ENCODE measurements at places on chromosomes 12 and 14.

DNA sequence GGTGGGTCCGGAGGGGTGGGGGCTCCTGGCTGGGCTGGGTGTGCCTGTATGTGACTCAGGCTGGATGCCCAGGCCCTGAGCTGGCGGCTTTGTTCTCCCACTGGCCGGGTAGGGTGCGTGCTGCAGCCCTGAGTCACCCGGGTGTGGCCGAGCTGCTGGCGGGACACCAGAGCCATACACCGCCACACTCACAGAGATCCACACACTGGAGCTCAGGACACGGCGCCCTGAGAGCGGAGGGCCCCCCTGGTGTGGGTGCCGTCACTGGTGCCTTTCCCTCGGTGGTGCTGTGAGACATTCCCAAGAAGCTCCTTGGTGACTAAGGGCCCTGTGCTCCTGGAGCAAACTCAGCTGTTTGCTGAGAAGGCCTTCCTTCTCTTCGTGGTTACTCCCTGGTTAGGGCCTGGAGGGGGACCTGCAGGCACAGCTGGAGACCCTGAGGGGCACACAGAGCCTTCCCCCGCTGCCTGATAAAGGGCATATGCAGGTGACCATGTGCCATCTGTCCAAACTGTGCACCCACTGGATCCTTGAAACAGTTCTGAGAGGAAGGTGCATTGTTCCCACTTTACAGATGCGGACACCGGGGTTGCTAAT lies 44.3 kb downstream of the KRT80 start:
- no peak for DNase-seq

DNA sequence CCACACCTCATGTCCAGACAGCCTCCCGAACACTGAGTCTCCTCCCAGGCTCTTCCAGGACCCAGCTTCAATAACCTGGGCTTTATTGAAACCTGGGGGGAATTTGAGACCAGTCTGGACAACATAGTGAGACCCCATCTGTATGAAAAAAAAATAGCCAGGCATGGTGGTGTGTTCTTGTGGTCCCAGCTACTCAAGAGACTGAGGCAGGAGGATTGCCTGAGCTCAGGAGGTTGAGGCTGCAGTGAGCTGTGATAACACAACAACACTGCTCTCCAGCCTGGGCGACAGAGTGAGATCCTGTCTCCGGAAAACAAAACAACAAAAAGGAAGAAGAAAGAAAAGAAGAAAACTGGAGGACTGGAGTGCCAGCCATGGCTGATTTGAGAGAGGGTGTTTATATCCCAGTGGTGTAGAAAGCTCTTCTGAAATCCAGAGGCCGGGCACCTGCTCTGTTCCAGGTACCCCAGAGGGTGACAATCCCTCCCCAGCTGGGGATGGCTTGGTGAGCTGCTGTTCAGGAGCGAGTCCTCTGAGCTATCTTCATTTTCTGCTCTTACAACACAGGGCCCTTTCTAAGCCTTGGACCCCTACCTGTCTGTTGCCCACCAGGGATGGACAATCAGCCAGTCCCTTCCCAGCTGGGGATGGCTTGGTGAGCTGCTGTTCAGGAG lies 6.0 kb upstream of the PGF start:
- no peak for DNase-seq

DNA sequence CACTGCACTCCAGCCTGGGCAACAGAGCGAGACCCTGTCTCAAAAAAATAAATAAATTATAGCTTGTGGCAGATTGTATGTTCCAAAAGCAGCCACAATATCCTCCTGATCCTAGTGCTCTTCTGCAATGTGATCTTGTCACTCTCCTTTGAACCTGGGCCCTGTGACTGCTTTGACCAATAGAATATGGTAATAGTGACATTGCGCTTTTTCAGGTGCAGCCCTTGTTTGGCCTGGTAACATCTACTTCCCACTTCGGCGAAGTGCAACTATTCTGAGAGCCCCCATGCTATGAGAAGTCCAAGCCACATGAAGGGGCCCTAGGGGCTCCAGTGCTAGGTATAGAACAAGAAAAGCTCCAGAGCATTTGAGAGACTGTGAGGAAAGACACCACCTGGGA lies 31.1 kb upstream of the DENND5B start:
- DNase-seq = no peak

DNA sequence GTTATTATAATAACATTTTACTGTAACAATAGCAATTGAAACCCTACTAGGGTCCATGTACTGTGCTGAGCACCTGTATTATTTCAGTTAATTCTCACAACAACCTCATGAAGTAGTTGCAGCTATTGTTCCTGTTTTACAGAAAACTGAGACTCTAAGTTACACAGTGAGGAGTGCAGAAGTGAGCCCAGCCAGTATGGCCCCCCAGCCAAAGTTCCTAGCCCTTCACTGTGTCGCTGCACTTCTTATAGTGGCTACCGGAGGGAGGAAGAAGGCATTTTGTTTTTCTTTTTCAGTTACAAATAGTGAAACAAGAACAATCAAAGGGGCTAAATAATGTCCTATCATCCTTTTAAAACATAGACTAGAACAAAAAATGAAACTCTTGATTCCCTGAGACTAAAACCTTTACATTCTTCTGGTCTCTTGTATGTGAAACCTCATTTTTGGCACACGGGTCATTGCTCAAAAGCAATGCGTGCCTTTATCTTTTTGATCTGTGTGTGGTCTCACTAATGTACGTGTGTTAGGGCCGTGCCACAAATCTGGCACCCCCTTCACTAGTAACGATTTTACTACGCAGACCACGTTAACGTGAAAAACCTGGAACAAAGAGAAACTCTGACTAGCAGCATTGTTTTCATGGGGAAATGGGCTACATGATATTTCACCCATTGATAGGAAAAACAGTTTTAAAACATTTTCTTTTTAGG lies 88.7 kb downstream of the LLPH start:
- DNase-seq = no peak

- DNase-seq = no peak
These were observed 25.9 kb downstream of the NFKBIA start for GRCh38 chr14:35378425-35379233.
